ENCODE measurements at places on chromosomes 2 and 18.
A peak's percentile ranks its signal among the peaks of the same experiment; 100 is the strongest.

GRCh38 chr18:21054252-21054821 is 57.3 kb downstream of the ROCK1 start:
- no peak for DNase-seq

- no peak for DNase-seq
Measured at GRCh38 chr18:35268821-35269220, 21.2 kb downstream of the ZSCAN30 start.

DNA sequence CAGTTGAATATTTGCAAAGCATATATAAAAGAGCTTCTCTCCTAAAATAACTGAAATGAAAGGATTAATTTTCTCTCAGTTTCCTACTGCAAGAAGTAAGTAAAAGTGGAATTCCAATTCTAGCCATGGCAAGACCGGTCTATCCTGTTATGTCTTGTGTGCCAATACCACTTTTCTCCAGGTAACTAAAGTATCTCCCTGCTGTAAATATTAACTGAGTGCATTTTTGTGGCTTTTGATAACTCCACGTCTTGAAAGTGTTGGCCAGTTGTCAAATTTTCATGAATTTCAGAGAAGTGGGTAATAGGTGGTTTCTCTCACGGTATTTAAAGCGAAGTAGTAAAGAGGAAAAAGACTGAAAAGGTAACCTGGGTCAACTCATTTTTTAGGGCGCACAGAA is 225.9 kb downstream of the NEDD4L start:
- DNase-seq, result no peak

- DNase-seq, result no peak
Measured at GRCh38 chr2:144666032-144666431, 146.1 kb upstream of the ZEB2 start.

DNA sequence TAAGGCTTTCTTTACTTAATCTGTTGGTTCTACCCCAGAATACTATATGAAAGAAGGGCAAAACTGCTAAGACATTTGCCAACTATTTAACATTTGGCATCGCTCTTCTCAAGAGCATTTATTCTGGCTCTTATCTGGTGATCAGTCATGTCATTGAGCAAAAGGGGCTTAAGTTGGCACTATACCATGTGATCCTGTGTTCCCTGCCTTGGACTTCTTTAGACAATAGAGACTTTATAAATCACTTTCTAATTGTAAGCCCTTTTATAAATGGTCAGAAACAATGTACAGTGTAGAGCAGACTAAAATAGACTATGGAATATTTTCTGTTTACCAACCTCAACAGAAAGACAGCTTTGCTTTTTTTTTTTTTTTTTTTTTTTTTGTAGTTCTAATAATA is 52.1 kb downstream of the GTF3C3 start:
- DNase-seq, result no peak

- no peak for DNase-seq
Measured at GRCh38 chr2:138503087-138503442, 1.5 kb downstream of the SPOPL start.

DNA sequence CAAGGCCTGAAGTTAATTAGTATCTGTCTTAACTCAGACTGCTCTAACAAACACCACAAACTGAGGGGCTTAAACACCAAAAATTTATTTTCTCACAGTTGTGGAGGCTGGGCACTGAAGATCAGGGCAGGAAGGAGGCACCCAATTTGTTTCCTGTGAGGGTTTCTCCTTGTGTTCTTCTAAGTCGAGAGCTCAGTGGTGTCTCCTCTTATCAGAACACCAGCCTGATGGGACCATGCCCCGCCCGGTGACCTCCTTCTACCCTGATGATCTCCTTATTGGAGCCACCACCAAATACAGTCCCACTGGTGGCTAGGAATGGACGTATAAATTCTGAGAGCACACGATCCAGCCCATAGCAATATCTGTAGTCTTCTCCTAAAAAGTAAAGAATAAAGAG is 20.5 kb downstream of the TMEM18 start:
- DNase-seq, result no peak

GRCh38 chr2:127080938-127081755 is 25.8 kb downstream of the BIN1 start:
- no peak for DNase-seq

- no peak for DNase-seq
Measured at GRCh38 chr2:143697744-143698143, 568.5 kb downstream of the ARHGAP15 start.

- DNase-seq, result no peak
Measured at GRCh38 chr2:200137271-200137670, 169.2 kb upstream of the SPATS2L start.

DNA sequence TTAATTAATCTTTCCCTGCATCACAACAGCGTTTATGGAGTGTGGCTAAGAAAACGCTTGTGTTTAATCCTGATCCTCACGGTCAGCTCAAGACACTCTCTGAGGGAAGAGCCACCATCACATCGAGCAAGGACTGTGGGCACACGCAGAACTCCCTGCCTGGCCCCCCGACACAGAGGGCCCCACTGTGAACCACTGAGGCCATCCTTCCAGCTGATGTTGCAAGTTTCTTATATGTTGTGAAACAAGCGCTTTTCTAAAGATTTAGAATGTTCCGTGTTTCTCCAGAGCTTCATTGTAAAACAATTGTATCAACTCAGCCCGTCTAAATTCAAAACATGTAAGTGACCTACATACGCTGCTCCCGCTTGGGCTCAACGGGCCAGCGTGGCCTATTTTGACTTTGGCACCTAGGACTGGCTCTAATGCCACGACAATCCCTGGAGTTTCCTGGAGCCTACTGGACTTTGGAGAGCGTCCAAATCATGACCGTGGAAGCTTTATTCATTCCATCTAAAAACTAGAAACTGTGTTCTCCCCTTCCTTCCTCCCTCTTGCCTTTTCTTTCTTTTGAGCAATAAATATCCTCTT is 34.9 kb downstream of the SERPINE2 start:
- DNase-seq, result no peak

- no peak for DNase-seq
Measured at GRCh38 chr2:143226714-143227541, 97.7 kb downstream of the ARHGAP15 start.

- DNase-seq, result no peak
Measured at GRCh38 chr2:75287624-75288316, 88.5 kb upstream of the TACR1 start.

- DNase-seq, result peak; percentile 19
Measured at GRCh38 chr18:58103339-58103985, 59.4 kb downstream of the NEDD4L start.

GRCh38 chr2:222709191-222709891 is 37.9 kb downstream of the MOGAT1 start:
- peak; percentile 65 for DNase-seq

- DNase-seq, result no peak
Measured at GRCh38 chr2:106117347-106117746, 76.8 kb downstream of the UXS1 start.

DNA sequence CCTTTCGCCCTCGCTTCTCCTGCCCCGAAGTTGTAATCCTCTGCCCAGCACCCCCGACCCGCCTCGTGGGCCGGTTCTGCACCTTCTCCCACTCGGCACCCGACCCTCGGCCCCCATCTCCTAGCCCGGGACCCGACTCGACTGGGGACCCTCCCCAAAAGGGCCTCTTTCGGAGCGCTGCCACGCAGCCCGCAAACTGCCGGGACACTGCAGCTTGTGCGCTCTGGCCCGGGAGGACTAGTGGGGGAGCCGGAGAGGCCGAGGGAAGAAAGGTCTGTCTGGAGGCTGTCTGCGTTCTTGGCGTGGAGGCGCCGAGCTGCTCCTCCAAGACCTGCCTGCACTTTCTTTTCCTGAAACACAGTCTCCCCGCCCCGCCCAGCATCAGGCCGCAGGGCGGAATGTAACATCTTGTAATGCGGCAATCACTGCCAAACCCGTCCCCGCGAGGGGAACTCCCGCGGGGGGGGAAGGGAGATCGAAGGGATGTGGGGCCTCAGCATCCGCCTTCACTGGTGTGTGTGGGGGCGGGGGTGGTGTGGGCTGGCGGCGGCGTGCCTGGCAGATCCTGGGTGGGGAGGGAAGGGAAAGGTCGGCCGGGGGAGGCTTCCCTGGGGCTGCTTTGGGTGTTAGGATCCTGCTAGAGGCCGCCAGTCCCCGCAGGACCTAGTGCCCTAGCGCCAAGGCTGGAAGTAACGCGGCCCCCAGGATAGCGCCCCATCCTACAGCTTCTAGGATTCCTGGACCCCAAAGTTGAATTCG is 7.4 kb downstream of the DLX2 start:
- no peak for DNase-seq

DNA sequence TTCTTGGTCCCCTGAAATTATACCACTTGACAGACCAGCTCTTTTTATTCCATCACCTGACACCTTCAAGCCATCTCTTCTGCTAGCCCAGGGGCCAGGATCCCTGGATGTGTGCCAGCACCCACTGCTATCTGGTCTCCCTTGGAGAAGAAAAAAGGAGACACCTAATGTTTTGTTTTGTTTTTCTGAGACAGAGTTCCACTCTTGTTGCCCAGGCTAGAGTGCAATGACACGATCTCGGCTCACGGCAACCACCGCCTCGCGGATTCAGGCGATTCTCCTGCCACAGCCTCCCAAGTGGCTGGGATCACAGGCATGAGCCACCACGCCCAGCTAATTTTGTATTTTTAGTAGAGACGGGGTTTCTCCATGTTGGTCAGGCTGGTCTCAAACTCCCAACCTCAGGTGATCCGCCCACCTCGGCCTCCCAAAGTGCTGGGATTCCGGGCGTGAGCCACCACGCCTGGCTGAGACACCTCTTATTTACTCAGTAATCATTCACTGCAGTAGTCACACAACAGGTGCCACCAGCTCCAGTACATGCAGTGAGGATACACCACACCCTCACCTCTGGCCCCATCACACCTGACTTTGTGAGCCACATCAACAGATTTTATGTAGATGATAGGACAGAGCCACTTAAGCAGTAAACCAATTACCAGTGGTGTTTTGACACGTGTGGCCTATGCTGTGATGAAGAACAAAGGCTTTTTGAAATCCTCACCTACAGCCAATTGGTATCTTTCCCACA is 42.8 kb upstream of the PCBP1 start:
- no peak for DNase-seq

GRCh38 chr2:124286089-124286783 is 261.1 kb downstream of the CNTNAP5 start:
- no peak for DNase-seq

DNA sequence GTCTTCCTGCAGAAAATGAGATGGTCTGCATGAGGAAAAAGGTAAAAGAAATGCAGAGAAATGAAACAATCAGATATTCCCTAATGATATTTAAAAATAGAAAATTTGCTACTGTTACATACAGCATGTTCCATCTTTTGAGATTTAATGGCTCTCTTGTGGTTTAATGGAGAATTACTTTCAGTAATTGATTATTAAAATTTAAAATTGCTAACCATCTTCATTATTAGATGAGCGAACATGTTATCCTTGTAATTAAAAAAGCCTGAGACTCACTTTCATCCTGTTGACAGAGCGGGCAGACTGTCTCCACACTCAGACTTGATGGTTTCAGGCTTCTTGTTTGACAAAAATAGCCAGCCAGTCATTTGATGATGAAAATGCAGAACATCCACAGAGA is 171.0 kb downstream of the GRB14 start:
- no peak for DNase-seq

- DNase-seq, result no peak
Measured at GRCh38 chr18:35577045-35577848, 4.3 kb upstream of the GALNT1 start.

DNA sequence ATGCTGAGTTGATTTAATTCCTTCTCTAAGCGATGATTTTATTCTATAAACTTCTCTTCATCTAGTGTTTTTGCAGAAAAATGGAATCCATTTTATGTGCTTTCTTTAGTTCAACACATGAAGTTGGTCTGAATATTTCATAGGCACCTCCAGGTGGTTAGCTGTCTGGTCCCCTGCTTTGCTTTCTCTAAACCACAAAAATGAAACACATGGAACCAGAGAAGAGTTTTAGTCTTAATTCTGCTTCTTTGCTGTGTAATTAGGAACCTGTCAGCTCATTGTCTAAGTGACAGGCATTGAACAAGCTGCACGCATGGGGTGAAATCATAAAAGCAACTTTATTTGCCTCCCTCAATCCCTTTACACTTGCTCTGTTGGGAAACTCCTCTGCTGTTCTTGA is 150.4 kb downstream of the PIK3C3 start:
- no peak for DNase-seq

DNA sequence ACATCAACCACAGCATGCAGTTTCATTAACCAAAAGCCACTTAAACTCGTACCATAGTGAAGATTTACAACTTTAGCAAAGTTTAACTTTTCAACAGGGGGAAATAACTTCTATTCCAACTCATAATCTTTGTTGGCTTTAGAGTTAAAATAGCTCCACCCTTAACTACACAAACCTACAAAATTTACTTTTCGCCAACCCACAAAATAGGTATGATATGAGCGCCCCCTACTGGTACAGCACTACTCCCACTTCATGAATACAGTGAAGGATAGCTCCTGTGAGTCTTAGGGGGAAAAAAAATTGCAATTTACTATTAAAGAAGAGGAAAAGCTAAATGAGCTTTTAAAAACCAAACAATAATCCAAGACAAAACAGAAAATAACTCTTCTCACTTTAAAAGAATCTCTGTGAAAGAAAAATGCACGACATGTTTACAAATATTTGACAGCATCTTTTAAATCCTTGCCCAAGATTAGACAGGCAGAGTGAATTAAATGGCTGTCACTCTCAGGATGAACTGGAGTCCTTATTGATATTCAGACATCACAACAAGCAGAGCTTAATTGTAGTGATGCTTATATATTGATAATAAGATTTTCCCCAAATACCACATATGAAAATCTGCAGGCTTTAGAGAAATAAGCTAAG is 32.2 kb downstream of the TMEFF2 start:
- DNase-seq, result peak; percentile 35

DNA sequence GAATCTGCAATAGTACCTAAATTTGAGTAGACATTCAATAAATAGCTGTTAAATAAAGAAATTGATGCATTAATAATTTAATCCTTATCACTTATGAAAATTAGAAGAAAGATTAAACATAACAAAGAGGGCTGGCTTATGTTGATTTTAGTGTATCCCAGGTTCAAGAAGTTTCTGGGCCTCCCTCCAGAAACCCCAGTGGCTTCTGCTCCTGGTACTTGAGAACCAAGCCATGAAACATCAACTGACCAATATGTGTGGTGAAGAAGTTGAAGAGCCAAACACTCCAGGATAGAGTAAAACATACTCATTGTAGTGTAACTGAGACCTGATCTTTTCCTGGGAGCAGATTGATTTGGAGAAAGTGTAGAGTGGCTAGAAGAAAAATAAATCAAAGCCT is 1465.7 kb upstream of the PIK3C3 start:
- DNase-seq, result no peak

GRCh38 chr2:200944467-200945394 is 18.7 kb downstream of the ORC2 start:
- DNase-seq, result no peak

- DNase-seq, result no peak
Measured at GRCh38 chr2:16199882-16200553, 259.7 kb downstream of the MYCN start.

DNA sequence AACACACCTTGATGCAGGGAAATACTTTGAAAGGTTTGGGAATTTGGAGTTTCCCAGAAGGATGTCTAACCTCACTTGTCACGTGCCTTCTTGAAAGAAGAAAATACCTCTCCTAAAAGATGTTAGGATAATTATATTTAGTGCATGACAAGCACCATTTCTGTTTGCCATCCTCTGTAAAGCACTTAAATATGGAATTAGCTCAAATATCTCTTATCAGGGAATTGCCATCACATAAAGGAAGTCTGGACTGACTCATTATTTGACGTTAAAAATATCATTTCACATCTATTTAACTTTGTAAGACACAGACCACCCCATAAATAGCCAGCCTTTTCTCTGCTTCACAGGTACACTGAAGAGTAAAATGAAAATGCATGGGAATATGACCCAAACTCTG is 140.1 kb downstream of the STK39 start:
- DNase-seq, result no peak

GRCh38 chr2:12678186-12678585 is 38.5 kb upstream of the TRIB2 start:
- DNase-seq, result no peak

Measured in K562 (cell line).